ENCODE measurements at places on chromosomes 2 and 18.

DNA sequence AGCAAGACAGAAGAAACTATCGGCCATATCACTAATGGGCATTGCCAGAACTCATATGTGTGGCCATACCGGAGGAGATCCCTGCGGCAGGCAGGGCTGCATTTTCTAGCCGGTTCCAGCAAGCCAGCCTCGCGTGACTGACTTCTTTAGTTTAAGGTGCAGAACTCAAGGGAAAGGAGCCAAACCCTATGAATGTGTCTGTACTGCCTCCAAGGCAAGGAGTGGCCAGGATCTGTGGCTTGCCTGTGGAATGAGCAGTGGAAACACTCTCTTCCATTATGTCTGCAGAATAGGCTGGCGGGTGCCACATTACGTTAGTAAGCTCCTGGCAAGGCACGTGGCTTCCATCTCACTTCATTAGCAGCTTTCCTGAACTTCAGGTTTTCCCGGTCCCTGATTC, 137.6 kb downstream of the ATL2 start:
- DNase-seq, result no peak

GRCh38 chr18:32378705-32379104, 92.0 kb downstream of the GAREM1 start:
- no peak for DNase-seq

DNA sequence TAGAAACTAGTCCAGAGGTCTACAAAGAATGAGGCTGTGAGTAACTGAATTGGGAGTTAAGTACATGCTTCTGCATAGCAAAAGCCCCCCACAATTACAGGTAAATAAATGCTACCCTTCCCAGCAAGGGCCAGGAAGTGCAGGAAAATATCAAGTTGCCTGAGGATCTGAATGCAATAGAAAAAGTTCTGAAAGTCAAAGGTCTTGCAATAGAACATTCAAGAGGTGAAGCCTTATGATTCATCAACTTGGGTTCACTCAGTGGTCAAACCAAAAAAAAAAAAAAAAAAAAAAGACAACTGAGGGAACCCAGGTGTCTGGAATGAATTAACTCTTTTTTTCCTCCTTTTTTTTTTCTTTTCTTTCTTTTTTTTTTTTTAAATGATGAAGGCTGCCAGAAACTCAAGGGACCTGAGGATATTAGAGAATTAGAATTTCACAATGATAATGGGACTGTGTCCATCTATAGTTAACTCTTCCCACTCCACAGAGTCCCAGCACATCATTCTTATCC, 42.9 kb upstream of the RFX8 start:
- no peak for DNase-seq

DNA sequence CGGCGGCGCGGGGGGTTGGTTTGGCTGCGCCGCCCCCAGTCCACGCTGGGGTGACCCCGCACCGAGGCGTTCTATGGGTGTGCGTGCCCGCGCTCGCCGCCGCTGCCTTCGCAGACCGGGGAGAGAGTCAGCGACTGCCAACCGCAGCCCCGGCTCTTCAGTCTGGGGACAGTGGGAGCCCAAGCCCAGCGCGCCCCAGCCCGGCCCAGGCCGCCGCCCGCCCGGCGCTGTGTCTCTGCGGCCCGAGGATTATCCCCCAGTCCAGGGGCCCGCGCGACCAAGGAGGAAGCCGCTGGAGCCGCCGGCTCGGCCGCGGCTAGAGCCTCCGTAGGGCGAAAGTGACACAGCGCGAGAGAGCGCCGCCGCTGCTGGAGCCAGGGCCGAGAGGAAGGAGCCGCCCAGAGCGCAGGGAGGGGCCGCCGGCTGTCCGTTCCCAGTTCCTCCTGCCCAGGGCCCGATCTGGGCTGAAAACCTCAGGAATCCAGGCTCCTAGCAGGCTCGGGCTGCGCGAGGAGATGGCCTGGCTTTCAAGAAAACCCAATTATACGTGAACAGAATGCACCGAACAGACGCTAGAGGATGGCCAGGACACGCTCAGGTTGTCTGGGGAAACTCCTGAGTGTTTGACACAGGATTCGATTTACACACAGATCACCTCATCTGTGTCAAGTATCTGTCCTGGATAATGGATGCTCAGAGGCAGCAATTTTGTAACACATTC, 2.4 kb downstream of the CTIF start:
- peak; percentile 67 for DNase-seq

GRCh38 chr18:11081009-11081532, 68.3 kb downstream of the PIEZO2 start:
- DNase-seq, result no peak

GRCh38 chr2:119755906-119756305, 3.8 kb upstream of the PTPN4 start:
- no peak for DNase-seq

DNA sequence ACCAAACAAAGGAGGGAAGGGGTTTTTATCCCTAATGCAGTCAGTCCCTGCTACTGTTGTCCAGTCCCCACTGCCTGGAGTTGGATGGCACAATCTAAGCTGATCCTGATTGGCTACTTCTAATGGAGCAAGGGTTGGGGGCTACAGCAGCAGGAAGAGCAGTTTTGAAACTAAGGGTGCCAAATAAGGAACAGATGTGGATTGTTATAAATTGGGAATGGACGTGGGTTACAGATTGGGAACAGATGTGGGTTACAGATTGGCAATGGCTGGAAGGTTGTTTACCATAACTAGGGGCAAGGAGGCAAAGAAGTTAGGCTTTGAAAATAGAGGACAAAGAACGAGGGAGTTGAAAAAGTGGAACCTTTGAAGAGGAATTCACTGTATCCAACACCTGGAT, 16.0 kb upstream of the PROM2 start:
- DNase-seq, result no peak

GRCh38 chr2:202171241-202171825, 67.1 kb downstream of the SUMO1 start:
- DNase-seq, result no peak
